Hematopoietic multipotent progenitor cell treated with erythropoietin and hydrocortisone succinate and interleukin-3 and kit ligand, for 8 days (in vitro differentiated cells): ENCODE measurements at places on chromosomes 4 and X.

- DNase-seq: no peak
These were observed 140.8 kb upstream of the AGA start for GRCh38 chr4:177582992-177583391.

DNA sequence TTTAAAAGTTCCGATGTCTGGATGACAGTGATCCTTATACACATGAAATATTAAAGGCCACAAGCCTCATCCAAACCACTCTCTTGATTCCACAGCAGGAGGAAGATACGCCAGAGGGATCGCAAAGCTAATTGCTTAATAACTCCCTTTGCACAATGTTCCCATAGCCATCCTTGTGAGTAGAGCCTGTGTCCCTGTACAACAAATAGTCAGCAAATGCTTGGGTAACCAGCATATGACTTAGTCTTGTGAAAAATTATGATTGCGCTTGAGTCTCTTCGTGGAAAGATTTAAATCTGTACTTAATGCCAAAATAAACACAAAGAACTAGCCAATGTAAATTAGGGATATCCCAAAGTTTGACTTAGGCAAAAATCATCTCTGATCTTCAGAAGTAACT lies 31.5 kb downstream of the SLC9A7 start:
- DNase-seq: no peak

DNA sequence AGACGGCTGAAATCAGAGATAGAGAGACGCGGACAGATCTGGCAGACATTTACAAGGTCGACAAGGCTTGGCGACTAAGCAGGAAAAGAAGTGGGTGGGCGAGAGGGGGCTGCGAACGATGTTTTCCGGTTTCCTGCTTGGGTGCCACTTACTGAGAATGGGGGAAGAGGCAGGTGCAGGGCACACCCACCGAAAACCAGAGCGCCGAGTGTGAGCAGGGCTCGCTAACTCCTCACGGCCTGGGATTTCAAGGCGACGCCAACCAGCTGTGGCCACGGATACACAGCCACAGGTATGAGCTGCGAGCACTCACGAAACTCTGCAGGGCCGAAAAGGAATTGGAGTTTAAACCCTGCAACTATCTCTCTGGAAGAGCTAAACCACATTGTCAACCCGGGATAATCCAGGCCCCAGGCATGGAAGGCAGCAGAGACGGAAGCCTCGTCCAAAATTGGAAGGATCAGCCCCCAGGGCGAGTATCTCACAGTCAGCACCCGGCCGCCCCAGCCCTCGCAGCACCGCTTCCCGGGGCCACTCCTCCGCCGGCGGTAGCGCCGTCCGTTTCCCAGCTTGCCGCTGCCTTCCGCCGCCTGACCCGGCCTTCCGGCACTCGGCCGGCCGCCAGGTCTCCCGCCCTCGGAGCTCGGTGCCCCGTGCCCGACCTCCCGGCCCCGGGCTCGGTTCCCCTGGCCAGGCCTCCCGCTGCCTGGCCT lies 778 bp downstream of the CASP3 start:
- DNase-seq: peak; percentile 43

DNA sequence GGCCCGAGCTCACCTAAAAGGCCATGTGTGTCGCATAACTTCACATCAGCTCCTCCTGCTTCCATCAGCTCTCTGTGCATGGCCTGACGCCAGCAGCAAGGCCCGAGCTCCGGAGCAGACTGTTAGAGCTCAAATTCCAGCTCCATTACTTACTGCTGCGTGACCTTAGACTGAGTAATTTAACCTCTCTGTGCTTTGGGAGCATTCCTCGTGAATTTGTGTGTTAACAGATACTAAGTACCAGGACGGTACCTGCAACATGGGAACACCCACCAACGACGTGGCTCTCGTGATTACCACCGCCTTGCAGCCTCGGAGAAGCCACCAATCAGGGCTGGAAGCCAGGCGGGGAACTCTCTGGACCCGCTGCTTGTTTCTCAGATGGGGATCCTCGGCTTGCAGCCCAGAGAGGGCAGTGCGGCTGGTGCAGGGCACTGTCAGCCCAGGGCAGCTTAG lies 12.9 kb downstream of the LETM1 start:
- DNase-seq: no peak

- no peak for DNase-seq
These were observed 632.8 kb upstream of the AMOT start for GRCh38 chrX:113473418-113473817.

- no peak for DNase-seq
These were observed 141.4 kb downstream of the TET2 start for GRCh38 chr4:105288121-105288520.

- DNase-seq: no peak
These were observed 506.2 kb downstream of the FSTL5 start for GRCh38 chr4:161657616-161658015.
